ENCODE measurements at places on chromosomes 4 and X. TPM values are rescaled to one million over a fixed set of nuclear protein-coding genes. Genes with fewer than 3 reads are reported as not detected.

CACNA1F gene
- total RNA-seq, result not detected

UGT2B11 gene
- not detected for total RNA-seq

DNA sequence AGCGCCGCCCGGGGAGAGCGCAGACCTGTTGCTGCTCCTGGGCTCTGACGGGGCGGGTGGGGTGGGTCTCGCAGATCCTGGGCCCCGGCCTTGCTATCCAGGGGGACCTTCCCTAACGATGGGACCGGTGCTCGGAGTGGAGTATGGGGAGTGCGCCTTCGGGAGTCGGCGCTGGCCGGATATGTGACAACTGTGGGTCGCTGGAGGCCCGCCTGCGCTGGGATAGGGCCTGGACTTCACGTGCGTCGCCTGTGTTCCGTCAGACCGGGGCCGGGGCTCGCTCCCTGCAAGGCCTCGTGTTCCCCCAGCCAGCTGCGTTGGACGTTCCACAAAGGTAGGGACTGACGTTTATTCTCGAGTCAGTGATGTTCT lies 1.3 kb downstream of the TBL1X start:
- peak; percentile 14 for DNase-seq

DNA sequence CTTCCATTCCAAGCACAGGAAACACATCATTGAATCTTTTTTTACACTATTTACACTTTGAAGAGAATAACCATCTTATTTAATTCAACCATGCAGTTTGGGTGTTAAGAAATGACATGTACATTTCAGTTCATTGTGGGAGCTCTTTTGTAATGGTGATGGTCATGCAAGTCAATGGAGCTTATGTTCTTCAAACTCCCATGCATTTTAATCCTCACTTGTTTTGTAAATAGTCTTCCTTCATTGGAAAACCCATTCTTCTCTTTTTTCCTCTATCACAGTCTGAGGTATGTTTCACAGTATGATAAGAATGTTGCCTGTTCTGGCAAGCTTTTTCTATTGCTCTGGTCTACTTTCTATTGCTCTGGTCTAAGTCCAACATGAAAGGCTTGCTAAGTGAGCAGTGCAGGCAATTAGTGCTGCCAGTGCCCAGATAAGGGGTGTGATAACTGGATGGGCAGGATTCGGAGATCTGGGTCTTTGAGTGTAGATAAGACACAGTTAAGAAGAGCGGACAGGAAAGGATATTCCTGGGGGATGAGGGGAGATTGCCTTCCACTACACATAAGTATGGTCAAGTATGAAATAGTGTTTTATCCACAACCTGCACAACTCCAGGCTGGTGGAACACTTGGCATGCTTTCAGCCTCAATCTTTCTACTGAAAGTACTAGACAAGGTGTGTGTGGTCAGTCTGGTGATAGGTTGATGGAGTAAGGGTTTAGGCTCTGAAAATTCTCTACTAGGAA lies 17.1 kb downstream of the AFP start:
- no peak for DNase-seq

- no peak for DNase-seq
Measured at GRCh38 chr4:3525532-3526430, 6.4 kb downstream of the LRPAP1 start.

- no peak for DNase-seq
Measured at GRCh38 chrX:123138473-123138872, 45.6 kb upstream of the GRIA3 start.

GRCh38 chrX:10482261-10482660 lies 138.1 kb downstream of the MID1 start:
- DNase-seq, result no peak

DNA sequence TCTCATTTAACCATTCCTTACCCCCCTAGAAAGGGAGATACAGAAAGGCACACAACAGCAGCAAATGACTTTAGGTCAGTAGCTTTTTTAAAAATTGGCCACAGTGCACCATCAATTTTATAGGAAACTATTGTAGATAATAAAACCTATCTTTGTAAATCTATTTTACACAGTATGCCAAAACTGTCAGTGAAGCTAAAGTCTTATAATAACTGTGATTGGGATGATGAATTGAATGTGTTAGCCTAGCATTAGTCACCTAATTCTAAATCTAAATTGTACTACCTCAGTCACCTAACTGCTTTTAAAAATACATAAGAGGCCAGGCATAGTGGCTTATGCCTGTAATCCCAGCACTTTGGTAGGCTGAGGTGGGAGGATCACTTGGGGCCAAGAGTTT lies 44.2 kb downstream of the SH3RF1 start:
- DNase-seq, result no peak

DNA sequence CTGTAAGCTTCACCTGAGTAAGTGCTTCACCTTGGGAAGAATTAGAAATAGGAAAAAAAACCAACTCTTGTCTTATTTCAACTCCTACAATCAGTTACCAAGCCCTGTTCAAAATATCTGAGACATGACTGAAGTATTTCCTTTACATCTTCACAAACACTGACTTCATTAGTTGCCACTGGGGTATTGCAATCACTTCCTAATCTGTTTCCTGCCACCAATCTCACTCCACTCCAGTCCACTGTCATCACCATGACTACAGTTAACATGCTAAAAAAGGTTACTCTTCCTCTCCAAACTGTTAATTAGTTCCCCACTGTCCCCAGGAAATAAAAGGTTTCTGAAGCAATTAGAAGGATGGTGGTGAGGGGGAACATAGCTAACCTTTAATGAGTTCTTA lies 3.3 kb upstream of the SUPT20HL1 start:
- peak; percentile 43 for DNase-seq

DNA sequence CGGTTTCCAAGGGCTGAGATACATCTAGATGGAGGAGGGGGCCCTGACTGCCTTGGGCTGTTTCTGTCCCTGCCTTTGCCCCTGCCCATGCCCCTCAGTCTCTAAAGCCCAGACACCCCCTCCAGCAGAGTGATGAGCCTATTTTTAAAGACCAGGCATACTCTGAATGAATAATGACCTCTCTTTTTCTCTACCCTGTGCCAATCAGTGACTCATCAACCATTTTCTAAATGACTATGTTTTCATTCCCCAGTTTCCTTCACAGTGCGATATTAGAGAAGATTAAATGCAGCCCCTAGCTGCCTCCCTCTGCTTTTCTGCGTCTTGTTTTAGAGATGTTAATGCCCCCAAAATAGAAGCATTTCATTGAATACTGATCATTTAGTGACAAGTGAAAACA lies 15.5 kb upstream of the NHS start:
- peak; percentile 42 for DNase-seq

DNA sequence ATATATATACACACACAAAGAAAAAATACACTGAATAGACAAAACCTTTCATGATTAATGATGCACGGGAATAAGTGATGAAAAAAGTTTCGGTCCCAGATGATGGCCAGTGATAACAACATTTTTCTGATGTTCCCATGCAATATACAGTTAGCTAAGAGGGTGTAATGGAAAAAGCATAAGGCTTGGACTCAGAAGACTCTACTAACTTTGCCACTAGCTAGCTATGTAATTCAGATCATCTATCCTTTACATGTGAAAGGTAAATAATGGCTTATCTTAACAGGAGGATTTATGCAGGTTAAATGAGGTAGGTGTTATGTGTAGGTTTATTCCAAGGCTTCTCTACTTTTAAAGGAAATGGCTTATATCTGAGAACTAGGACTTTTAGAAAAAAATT lies 4.3 kb downstream of the RPS3A start:
- DNase-seq, result no peak

GRCh38 chrX:154990496-154990895 lies 32.0 kb downstream of the F8 start:
- DNase-seq, result no peak

DNA sequence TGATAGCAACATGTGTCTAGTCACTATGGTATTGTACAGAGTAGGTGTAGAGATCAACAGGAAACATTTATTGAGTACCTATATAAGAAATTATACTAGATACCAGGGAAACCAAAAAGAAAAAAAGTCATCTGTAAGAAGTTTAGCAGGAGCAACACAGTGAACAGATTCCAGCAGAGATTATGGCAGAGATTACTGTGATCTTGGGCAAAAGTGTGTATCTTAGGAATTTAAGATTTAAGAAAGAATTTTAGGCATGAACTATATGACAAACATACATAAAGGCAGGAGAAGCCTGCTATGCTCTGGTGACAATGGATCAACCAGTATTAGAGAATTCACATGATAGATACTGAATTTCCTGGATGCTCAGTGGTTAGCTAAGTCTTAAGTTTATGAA lies 37.9 kb downstream of the SNCA start:
- no peak for DNase-seq
